ENCODE measurements at places on chromosomes 12 and 14.

GRCh38 chr14:32588448-32589320 is 259.6 kb downstream of the AKAP6 start:
- no peak for DNase-seq

DNA sequence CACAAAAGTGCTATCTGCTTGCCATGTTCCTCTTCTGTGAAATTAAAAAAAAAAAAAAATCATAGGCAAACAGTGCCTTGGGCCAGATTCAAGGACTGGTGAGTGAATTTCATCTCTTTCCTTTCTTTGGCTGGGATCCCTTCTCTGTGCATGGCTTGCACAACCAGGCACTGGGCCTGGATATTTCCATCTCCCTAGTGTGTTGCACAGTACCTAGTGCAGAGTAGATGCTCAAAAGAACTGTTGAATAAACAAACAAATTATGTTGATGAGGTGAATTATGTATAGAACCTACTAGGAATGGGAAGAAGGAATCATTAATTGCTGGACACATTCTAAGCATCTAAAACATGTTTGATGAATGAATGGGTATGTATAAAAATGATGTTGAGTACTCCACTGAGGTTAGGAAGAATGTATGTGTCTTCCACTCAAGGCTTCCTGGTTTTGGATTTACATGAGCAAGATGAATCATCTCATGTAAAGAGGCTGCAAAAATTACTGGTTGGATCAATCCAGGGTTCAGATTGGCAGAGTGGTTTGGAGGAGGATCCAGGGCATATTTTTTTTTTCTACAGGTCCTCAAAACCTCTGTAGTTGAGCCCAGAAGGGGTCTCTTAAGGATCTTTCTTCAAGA is 93.2 kb downstream of the EMP1 start:
- DNase-seq: no peak

- no peak for DNase-seq
Measured at GRCh38 chr12:58086930-58087329, 145.6 kb downstream of the ATP23 start.

GRCh38 chr12:66035288-66035966 is 95.1 kb downstream of the LLPH start:
- peak; percentile 19 for DNase-seq

GRCh38 chr14:89351516-89352404 is 65.3 kb downstream of the FOXN3 start:
- DNase-seq: no peak
